ENCODE measurements at places on chromosomes 16 and 17. TPM values are rescaled to one million over a fixed set of nuclear protein-coding genes. Genes with fewer than 3 reads are reported as not detected.

The EPN3 gene
- not detected for polyA plus RNA-seq

The MEOX1 gene
- polyA plus RNA-seq: not detected

The BCO1 gene
- not detected for polyA plus RNA-seq

The MYH3 gene
- 1.6 TPM for polyA plus RNA-seq

The KRT28 gene
- polyA plus RNA-seq: not detected

Measured in IgD-negative memory B cell (primary cell).